NK-92 treated with Interleukin-12 subunit alpha and Interleukin-12 subunit beta, amount 100 ng/mL, for 24 hours (cell line): ENCODE measurements at places on chromosomes 11 and 22.

- no peak for DNase-seq
Measured at GRCh38 chr22:38951734-38952133, 5.7 kb upstream of the APOBEC3A start.

- DNase-seq: no peak
Measured at GRCh38 chr11:114368918-114369680, 31.2 kb downstream of the C11orf71 start.

GRCh38 chr11:130420478-130421198 lies 7.8 kb downstream of the ADAMTS8 start:
- DNase-seq: no peak

- DNase-seq: no peak
Measured at GRCh38 chr11:108368134-108368533, 99.2 kb downstream of the C11orf65 start.

DNA sequence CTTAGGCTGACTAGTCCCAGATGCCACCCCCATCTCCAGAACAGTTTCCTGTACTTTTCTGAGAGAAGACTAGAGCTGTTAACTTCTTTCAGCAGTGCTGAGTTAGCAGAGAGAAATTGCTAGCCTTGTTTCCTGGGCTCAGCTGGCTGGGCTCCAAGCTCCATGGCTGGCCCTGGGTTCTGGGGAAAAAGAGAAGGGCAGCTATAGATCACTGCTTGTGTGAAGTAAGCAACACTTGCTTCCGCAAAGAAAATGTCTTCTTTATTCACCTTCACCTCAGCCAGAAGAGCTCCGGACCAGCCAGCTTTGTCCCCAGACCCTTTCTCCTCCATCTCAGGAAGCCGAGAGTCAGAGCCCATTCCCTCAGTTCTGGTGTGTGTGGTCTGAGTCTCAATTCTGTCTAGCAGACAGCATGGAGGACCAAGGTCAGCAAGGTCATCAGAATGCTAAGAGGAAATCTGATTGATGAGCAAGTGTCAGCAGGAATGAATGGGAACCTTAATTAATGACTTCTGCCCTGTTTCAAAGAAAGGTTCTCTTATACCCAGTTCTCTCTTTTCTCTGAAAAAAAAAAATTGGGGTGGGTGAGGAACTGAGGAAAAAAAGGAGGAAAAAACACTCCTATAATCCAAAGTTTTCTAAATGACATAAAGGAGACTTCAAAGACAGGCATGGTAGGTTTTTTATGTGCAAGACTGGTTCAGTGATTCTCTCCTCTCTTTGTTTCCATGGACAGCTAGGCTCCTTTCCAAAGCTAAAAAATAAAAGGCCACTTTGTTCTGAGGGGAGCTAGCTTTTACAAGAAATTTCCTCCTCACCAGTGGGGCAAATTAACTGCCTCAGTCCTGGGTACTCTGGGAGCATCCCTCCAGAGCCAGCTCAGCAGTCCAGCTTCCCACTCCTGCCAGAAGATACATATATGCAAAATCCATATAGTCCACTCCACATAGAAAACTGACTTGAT lies 63.6 kb upstream of the FAM181B start:
- DNase-seq: no peak

GRCh38 chr22:23837911-23838680 lies 710 bp downstream of the DERL3 start:
- no peak for DNase-seq

DNA sequence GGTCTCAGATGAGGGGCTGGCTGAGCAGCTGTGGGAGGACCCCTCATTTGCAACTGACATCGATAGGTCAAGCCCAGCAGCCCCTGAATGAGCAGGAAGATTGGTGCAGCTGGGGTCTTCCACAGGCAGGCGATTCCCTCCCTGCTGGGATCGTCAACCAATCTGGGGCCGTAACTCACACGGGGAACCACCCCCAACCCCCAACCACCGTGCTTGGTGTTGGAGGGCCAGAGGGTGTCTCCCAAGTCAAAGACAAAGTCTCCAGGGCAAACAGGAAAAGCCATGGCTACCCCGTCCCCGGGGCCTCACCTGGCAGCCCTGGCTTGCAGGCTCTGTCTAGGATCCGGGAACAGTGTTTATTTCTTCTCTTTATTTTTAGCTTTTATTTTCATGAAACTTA lies 26.9 kb upstream of the SCUBE1 start:
- DNase-seq: no peak

DNA sequence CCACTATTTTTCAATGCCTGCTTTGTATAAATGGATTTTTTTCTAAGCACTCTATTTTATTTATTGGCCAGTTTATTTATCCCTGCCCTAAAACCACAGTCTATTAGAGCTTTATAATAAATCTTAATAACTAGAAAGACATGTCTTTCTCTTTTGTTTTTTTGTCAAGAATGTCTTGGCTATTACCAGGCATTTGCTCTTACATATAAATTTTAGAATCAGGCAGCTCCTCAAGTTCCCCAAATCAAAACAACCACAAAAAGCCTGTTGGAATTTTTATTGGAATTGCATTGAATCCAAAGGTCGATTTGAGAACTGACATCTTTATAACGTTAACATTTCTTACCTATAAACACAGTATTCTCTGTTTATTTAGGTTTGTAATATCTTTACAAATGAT lies 85.8 kb upstream of the SC5D start:
- no peak for DNase-seq

DNA sequence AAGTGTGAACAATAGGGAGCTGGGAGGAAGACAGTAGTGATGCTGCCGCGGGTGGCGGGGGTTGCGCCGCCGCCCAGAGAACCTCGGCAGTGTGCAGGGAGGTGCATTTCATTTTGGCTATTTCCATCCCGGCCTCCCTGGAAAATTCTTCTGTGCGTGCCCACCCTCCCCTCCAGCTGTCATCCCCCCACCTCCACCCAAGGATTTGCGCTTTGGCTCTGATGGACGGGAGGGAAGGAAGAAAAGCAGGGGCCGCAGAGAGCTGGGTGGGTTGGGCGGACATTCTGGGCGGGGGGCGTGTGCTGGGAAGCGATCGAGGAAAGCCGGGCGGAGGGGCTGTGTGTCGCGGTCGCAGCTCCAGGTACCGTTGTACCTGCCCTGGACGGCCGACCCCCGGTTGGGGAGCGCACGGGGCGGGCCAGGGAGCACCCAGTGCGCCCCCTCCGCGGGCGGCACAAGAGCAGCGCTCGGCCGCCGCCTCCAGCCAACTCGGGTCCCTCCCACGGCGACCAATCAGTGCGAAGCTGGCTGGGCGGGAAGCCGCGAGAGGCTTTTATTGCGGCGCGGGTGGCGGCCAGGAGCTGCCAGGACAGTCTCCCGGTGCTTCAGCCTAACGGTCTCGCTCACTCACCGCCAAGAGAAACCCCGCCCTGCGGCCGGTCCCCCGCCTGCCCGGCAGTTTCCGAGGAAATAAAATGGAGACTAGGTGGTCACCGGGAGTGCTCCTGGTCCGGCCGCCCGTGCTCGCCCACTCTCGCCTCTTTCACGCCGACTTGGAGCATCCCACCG lies 1.6 kb downstream of the NCAM1 start:
- DNase-seq: peak; percentile 79

- DNase-seq: no peak
Measured at GRCh38 chr22:21968452-21969129, 14.0 kb downstream of the TOP3B start.

DNA sequence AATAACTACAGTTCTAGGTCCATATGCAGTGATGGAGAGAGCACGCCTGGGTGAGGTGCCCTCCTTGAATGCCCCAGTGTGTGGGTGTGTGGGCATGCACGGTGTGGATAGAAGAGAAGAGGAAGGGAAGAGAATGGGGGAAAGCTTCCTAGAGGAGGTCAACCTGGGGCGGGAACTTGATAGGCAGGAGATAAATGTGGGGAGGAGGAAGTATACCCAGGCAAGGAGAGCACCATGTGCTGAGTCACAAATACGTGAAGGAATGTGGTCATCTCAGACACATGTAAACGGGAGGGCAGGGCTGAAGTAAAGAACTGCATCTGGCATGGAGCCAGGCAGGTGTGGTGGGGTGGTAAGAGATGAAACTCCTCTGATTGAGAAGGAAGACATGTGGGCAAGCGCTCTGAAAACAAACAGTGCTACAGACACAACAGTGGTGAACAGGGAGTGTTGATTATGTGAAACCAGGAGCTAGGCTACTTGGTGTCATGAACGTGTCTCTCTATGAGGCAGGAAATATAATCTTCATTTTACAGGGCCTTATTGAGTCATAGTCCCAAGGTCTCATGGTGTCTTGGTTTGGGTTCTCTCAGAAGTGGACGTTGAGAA lies 61.5 kb upstream of the EED start:
- DNase-seq: no peak

DNA sequence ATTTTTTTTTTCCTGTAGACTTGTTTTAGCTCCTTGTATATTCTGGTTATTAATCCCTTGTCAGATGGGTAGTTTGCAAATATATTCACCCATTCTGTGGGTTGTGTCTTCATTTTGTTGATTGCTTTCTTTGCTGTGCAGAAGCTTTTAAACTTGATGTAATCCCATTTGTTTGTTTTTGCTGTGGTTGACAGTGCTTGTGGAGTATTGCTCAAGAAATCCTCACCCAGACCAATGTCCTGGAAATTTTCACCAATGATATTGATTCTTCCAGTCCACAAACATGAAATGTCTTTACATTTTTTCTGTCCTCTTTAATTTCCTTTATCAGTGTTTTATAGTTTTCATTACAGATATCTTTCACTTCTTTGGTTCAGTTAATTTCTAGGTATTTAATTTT lies 55.6 kb upstream of the MRGPRX1 start:
- no peak for DNase-seq

GRCh38 chr11:28525636-28526405 lies 417.6 kb downstream of the METTL15 start:
- DNase-seq: no peak

GRCh38 chr11:1734641-1735081 lies 15.7 kb downstream of the IFITM10 start:
- no peak for DNase-seq

- no peak for DNase-seq
Measured at GRCh38 chr11:85680897-85681296, 5.1 kb downstream of the CCDC89 start.

GRCh38 chr11:120643284-120643683 lies 131.7 kb downstream of the GRIK4 start:
- DNase-seq: no peak

DNA sequence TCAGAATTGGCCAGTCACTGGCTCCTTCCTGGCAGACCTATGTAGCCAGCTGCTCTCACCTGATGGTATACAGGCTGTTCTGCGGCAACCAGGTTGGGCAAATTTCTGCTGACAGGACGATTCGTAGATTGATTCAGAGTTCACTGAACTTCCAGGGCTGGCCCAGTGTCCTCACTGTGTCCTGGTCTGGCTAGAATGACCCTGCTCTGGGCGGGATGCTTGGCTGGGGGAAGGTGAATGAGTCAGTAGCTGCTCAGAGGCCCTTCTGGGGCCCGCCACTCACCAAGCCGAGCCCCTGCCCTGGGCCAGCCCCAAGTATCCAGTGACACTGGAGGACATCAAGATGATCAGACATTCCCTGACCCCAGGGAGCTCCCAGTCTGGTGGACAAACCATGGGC lies 62.9 kb upstream of the WNT11 start:
- no peak for DNase-seq

GRCh38 chr11:72446929-72447769 lies 12.8 kb upstream of the CLPB start:
- no peak for DNase-seq

DNA sequence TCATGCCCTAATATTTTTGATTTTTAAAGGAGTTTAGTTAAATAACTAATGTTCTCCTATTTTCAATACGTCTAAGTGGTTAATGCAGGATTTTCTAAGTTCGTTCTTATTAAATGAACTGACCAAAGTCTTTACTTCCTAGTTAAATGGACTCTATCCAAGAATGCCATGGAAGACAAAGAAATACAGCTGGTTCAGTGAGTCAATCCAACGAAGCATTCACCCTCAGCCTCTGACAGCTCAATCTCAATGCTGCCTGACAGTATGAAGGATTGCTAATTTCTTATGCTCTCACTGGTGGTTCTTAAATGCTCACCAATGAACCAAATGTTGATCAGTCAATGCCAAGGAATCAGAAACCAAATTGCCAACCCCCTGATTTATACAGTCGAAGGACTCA lies 219.4 kb downstream of the CADM1 start:
- DNase-seq: no peak

GRCh38 chr11:69499186-69499917 lies 17.9 kb downstream of the LINC01488 start:
- DNase-seq: no peak
